ENCODE measurements at places on chromosomes 5 and 9.
A peak's percentile ranks its signal among the peaks of the same experiment; 100 is the strongest.

- no peak for DNase-seq
These were observed 420.1 kb upstream of the PAPPA start for GRCh38 chr9:115733318-115734110.

DNA sequence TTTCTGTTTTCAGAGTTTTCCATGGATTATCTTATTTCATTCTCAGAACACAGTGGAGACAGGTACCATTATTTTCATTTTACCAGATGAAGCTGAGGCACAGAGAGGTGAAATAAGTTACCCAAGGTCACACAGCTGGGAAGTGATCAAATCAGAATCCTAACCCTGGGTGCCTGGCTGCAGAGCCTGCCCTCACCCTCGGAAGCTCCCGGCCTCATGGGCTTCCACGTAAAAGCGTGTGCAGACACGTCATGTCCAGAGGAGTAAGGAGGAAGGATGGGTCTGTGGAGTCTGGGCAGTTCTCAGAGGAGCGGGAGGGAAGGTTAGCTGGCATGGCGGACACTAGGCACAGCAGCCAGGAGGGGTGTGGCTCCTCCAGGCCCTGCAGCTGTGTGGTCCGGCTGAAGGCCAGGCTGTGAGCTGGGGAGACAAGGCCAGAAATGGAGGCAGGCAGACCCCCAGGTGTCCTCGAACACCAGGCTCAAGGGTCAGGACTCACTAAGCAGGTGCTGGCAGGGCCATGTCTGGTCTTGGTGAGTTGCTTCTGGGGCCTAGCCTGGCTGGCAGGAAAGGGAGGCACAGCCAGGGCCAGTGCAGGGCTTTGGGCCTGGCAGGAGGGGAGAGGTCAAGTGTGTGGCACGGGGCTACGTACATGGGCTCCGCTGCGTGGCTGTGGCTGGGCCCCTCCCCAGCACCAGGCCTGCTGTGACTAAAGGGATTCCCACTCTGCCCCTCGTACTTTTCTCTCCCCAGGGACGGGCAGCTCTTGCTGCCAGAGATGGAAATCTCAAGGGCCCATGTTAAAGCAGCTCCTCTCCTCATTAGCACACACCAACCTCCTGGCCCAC lies 5.6 kb downstream of the TBC1D9B start:
- no peak for DNase-seq

- peak; percentile 89 for DNase-seq
These were observed 29.2 kb upstream of the TGFBI start for GRCh38 chr5:135999406-136000139.

DNA sequence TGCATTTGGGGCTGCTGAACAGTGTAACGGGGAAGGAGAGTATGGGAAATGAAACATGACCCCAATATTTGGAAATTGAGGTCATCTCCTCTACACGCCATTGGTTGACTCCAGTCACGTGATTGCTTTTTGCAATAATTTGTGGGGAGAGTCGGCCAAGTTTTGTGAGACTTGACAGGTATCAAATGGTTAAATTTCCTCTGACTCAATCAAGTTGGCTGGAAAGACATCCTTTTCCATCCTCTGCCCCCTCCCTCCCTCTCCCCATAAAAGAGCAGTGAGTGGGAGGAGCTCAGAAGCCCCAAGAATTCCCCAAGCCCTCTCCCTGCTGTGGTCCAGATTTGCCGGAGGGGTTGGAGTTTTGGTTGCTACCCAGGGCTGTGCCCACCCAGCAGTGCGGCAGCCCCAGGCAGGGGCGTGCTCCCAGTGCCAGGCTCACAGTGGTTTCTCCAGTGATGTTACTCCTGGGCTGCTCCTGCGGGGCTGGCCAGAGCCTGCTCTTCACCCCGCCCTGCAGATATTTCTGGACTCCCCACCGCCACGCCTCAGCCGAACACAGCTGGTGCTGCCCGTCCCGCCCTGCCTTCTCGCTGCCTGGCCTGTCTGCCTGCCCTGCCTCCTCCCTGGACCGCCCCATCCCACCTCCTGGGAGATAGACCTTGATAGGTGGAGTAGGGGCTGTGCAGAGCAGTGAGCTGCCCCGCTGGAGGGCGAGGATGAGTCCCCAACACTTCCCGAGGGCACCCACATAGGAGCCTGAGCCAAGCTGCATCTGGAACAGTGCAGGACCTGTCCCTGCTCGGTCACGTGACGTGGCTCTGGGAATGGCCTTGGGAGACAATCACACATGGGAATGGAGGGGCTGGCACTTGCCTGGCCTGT lies 3.4 kb downstream of the COL5A1 start:
- no peak for DNase-seq

DNA sequence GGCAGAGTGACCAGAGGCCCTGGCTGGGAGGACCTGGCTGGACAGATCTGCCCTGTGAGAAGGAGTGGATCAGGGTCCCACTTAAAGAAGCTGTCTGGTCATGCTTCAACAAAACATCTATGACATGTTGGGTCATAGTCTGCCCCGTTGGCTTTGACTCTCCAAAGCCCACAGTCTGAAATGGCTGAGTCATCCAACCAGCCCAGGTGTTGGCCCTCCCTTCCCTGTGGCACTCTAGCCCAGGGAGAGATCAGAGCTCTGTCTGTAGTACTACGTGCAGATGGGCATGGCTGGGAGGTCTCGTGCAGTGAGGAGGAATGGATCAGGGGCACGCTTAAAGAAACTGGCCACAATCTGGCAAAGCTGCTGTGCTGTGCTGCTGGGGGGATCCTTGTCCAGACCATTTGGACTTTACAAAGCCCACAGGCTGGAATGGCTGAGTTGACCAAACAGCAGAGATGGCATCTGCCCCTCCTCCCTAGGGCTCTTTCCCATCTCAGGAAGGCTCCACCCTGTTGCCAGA lies 206.1 kb downstream of the TUSC1 start:
- DNase-seq = no peak

DNA sequence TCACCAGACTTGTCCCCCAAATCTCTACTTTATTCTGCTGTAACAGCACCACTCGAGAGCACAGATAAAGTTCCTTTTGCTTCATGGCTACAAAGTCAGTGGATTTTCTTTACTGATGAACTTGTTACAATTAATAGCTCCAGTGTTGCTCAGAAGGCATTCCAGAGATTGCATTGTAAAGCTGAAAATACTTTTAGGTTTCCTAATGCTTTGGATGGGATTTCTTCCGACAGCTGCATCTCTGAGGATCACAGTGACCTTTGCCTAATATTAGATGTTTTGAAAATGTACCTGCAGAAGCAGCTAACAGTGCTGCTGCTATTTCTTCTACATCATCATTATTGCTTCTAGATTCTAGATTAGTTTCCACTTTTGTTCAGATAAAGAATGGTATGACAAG lies 58.8 kb upstream of the TMEM171 start:
- no peak for DNase-seq
